NCI-H2029 treated with DMSO at 0.1 percent for 48 hours (cell line): ENCODE measurements at places on chromosomes 1 and 21.

DNA sequence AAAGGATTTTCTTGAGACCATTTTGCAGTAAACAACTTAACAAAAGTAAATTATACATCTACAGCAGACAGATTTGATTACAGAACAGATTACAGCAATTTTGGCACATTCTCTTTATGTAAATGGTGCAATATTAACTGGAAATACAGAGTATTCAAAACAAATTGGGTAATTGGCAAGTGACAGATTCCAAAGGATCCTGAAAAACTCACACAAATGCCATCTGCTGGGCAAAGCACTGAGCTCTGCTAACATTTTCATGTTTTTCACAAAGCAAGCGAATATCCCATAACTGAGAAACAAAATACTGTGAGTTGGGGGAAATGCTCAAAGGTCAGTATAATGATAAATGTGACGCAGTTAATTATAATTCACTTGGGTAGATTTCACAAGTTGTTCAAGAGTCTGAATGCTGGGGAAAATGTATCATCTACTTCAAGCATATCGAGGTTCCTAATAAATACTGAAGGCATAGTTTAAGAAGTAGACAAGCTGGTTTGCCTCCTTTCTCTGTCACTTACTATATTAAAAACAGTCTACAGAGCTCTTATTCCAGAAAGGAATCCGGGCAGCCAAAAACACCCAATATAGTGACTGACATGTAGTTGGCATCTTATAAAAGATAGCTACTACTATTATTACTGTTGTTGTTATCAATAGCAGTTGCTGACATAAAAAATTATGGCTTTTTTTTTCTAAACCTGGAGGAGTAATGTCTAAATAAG lies 75.8 kb upstream of the SDC3 start:
- no peak for DNase-seq

- no peak for DNase-seq
Observed at GRCh38 chr21:34835526-34835925, 166.7 kb downstream of the CLIC6 start.

DNA sequence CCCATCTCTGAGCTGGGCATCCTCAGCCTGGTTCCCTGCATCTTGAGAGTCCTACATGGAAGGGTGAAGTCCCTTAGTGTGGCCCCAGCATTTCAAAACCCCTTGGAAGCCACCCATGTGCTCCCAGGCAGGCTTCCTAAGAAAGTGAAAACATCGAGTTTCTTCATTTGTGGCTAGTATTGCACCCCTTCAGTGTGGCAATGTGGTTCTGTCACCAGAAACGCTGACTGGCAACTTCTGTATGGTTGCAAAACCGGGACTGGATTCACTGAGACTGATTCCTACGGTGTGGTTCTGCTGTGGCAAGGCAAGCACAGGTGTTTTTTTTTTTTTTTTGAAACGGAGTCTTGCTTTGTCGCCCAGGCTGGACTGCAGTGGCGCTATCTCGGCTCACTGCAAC lies 9.0 kb upstream of the IFNGR2 start:
- no peak for DNase-seq

GRCh38 chr21:34078915-34079314 lies 5.5 kb downstream of the MRPS6 start:
- DNase-seq: no peak

DNA sequence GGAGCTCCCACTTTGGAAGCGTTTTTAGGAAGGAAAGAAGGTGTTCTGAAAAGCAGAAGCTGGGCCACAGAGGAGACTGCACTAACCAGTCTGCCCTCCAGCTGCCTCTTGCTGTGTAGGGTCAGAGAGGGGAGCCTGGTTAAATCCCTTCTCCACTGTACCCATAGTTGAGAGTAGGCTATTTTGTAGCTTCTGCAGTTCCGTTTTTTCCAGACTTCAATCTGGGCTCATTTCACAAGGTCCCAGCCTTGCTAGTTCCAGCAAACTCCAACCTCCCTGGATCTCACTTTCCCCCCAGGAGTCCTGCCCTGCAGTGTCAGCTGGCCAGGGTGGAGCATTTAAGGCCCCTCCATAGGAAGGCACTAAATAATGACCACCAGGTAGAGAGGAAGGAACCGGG lies 11.0 kb downstream of the TNN start:
- no peak for DNase-seq

DNA sequence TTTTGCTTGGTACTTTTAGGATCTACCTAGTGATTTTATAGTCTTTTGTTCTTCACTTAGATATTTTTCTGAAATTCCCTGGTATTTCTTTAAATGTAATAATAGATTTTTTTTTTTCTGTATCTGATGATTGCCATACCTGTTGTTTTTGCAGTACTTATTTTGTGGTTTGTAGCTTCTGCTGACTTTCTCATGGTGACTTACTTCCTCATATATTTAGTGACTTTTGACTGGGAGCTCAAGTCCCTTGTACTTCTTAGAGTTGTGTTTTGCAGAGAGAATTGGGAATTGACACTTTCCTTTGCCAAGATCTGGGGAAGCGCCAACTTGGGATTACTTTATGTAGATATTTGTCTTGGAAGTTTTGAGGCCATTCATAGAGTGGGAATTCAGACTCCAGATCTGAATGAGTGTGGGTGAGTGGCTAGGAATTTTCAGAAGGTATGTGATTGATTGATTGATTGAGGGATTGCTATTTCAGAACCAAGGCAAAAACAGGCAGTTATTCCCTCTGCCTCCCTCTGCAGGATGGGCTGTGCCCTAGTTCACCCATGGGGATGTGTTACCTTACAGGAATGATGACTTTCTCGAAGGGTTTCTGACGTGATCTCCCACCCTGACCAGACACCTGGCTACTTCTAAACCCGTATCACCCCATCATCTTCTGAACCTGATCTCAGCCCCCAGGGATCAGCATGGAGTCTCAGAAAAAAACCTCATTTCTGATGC lies 219.5 kb downstream of the URB2 start:
- no peak for DNase-seq

DNA sequence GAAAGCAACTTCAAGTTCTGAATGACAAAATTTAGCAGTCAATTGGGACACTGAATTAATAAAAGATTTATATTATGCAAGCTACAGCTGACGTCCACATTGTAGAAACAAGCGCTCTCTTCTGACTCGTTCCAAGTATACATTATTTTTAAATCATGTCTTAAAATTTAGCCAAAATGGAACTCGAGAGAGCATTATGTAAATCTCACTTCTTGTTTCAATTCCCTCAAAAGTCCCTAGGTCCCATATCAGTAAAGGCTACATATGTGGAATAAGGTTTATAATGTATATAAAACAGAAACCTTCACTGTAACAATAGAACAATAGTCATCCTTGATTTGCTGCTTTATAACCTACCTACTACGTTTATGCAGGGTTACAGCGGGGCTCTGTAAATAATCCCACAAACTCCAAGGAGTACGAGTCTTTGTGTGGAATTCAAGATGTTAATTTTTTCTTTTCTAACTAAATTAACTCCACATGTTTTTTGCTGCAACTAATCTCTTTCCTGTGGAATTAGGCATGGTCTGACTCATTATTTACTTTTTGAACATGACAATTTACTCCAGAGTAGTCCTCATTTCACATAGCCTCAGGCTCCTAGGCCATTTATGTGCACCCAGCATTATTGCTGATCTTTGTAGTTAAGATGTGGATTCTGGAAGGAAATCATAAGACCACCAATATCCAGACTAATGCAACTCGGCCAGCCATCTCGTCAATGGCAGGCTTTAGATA lies 785.1 kb downstream of the LTN1 start:
- DNase-seq: no peak

DNA sequence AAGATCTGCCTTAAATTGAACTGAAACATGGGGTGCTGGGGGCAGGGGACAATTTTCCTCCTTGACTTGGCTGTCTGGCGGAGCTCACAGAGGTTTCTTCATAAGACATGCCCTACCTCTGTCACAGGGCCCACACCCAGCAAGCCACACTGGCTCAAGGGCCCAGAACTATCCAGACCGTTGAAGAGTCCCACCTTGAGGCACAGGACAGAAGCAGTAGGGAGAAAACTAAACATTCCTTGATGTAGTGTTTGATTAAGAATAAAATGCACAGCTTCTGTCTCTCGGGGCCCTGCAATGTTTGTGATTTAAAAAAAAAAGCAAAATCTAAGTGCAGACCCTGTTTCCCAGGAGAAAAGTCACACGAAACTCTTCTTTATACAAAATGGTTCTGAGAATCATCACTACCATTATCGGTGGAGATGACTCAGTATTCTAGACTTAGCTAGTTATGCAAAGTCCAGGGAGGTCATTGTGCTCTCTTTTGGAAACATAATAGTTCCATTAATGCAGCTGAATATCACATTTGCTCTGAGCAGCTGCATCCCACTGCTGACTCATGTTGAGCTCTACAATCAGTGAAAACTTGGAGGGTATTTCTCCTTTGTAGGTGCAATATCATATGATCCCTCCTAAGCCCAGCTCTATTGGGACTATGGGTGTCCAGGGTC lies 53.6 kb upstream of the DIRAS3 start:
- no peak for DNase-seq

GRCh38 chr1:57882072-57882471 lies 458.2 kb upstream of the DAB1 start:
- DNase-seq: no peak

GRCh38 chr1:110148961-110149360 lies 1.3 kb upstream of the SLC6A17 start:
- DNase-seq: no peak

DNA sequence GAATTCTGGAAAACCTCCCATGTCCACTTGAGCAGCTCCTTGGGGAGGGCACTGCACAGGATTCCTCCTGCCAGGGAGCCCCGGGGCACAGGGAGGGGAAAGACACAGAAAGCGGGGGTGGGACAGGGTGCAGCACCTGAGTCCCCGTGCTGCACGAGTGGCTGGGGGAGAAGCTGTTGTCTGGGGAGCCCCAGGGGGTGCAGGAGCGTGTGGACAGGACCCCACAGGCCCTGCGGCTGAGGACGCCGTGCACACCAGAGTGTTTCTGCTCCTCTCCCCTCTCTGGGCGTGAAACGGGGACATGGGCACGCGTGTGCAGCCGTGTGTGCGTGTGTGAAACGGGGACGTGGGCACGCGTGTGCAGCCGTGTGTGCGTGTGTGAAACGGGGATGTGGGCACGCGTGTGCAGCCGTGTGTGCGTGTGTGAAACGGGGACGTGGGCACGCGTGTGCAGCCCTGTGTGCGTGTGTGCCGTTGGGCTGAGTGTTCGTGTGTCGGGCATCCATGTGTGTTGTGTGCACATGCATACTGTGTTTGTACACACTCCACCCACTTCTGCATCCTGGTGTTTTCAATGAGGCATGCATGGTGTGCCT lies 21.9 kb downstream of the FAAP20 start:
- no peak for DNase-seq

- peak; percentile 75 for DNase-seq
Observed at GRCh38 chr1:26530895-26531598, 1.5 kb downstream of the RPS6KA1 start.

GRCh38 chr1:229186373-229187056 lies 84.4 kb upstream of the RAB4A start:
- no peak for DNase-seq

DNA sequence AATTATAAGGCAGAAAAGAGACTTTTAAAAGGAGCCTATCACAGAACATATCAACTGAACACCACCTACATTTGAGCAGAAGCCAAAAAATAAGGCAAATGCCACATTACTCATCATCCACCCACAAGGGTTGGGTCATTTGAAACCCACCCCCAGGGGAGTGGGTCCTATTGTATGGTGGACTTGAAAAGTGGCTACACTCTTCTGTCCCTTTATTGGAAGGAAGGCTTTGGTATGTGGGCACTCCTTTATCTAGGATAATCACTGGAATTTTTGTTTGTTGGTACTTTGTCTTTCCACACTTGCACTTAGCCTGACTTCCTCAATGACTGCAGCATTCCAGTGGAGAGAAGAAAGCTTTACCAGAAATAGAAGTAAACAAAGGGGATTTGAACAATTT lies 157.2 kb upstream of the COL11A1 start:
- DNase-seq: no peak

DNA sequence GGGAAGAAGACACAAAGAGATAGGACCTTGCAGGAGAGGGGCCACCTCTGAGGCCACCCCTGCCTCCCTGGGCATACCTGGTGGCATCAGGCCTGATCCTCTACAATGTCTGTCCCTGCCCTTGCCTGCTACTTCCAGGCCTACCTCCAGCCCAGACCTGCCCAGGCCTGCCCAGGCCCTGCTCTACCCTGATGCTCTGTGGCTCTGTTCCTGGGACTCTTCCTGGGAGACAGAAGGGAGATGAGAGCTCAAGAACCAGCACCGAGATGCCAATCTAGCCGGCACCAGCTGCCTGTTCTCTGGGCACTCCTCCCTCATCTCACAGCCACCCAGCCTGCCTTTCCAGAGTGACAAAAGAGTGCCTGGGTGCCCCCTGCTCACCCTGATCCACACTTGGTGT lies 2.7 kb downstream of the CELF3 start:
- no peak for DNase-seq

GRCh38 chr1:21592086-21592865 lies 76.9 kb downstream of the RAP1GAP start:
- DNase-seq: no peak

GRCh38 chr1:54108156-54108555 lies 44.6 kb downstream of the CDCP2 start:
- DNase-seq: no peak

DNA sequence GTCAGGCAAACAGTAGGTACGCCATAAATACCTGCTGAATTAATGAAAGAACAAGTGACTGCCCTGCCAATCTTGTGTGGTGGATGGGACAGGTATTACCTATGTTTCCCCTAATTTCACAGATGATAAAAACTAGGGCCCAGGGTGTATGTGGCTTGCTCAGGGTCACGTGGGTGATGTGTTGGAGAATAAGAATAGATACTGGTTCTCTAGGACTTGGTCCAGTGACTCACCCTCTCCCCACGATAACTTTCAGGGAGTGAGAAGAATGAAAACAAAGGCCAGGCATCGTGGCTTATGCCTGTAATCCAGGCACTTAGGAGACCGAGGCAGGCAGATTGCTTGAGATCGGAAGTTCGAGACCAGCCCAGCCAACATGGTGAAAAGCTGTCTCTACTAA lies 26.7 kb downstream of the SLC26A9 start:
- DNase-seq: no peak

DNA sequence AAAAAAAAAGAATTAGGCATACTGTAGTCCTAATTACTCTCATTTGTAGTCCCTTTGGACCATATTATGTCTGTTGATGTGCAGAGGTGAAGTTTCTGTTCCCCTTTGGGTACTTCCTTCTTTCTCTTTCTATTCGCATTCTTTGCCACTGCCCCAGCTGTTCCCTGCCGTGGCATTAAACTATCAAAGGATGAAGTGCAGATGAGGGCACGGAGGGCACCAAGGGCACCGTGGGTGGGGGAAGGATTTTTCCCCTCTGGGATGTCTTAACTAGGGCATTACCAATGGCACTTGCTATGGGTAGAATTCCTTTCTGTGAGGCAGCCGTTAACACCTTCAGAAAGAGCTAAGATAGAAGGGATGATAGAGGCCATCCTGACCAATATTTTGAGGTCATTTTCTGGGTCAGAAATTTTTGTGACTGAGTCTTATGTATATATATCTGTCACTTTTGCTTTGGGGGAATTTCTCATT lies 4.9 kb upstream of the MAPKAPK2 start:
- no peak for DNase-seq

GRCh38 chr1:17176306-17177061 lies 28.4 kb upstream of the PADI1 start:
- no peak for DNase-seq

GRCh38 chr1:201507360-201507675 lies 395 bp upstream of the CSRP1 start:
- DNase-seq: no peak
